Umbilical cord (tissue), 2 donors: ENCODE measurements at places on chromosomes 5 and 9. TPM values are rescaled to one million over a fixed set of nuclear protein-coding genes. Genes with fewer than 3 reads are reported as not detected.

DNA sequence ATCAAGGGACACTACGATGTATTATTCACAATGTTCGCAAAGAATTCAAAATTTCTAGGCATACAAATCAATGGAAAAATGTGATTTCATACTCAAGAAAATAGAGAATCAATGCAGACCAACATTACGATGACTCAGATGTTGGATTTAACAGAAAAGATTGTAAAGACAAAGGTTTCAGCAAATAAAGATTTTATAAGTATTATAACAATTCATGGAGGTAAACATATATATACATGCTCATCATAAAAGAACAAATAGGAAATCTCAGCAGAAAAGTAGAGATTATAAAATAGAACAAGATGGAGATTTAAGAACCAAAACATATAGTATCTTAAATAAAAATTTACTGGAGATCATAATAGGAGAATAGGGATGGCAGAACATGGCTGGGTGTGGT is 93.4 kb upstream of the JAK2 start:
- no peak for DNase-seq

- peak; percentile 66 for DNase-seq
Measured at GRCh38 chr9:95497772-95498171, 19.0 kb downstream of the PTCH1 start.

DNA sequence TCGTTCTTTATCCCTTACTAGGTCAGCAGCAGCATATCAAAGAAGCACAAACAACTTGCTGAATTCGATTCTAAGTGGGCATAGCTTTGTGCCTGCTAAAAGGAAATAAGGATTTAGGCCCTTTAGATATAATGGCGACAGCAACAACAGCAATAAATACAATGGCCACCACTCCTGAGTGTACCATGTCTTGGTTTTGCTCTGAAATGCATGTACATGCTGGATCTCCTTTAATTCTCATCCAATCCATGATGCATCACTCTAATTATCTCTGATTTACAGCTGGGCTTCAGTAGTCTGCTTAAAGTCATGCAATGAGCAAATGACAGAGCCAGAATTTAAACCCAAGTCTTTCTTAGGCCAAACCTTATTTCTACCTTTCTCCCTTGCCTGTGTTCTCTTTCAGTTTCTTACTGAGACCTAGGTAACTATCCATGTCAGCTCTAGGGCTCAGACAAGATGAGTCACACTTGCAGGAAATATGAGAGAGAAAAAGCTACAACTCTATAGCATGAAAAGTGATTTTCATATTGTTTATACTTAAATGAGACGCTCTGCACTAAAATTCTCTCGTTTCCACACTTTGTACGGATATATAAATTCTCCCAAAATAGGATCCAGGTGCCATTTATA is 111.8 kb downstream of the HMHB1 start:
- peak; percentile 68 for DNase-seq

The GARIN3 gene
- not detected for total RNA-seq

GRCh38 chr5:52498607-52499006 is 289.1 kb upstream of the ITGA1 start:
- no peak for DNase-seq

- no peak for DNase-seq
Measured at GRCh38 chr5:67135381-67135984, 61.1 kb downstream of the CD180 start.

DNA sequence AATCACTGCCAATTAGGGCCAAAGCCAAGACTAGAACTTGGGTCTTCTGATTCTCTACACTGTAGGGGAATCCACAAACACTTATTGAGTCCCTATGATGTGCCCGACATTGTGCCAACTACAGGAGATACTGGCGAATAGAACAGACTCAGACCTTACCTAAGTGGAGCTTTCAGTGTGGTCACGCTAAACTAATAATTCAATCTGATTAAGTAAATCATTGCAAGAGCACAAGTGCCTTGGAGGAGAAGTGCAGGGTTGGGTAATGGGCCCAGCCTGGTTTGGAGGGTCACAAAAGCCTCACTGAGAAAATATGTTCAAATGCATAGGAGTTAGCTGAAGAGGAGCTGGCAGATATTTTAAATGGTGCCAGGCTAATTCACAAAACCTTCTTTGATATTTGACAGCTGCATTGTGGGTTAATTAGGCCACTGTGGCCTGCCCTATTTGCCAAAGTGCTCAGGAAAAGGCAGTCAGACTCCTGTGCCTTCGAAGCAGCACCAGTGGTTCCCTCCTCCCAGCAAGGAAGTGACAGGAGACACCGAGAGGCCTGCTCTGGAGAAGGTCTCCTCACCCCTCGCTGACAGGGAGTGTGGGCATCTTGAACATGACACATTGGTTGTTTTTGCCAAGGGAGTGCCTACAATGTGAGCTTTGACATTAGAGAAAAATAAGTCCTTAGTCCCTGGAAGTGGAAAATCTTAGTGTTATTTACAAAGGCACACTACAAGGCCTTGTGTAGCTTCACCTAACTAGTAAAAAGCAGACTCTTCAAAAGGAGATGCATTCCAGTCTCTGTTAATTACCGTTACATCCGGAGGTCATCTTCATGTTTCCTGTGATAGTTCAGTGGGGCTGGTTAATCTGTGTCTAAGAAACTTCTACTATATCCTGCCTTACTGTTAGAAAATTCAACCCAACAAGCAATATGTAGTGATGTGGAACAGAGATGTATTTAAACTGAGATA is 24.1 kb upstream of the TRAF1 start:
- no peak for DNase-seq

The FOXD4 gene
- total RNA-seq, result 3.4 TPM

DNA sequence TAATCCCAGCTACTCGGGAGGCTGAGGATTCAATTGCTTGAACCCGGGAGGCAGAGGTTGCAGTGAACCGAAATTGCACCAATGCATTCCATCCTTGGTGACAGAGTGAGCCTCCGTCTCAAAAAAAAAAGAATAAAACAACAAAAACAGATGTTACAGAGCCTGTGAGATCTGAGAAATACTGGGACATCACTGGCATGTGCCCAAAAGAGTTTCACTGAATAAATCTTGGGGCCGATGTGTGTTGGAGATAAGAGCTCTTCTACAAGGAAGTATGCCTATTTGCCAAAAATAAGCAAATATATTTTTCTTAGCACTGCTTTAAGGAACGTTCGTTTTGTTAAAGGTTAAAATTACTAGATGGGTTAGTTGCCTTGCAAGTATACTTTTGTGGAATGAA is 55.1 kb downstream of the KIAA1958 start:
- peak; percentile 28 for DNase-seq

- DNase-seq, result peak; percentile 43
Measured at GRCh38 chr5:72647806-72648205, 140.6 kb upstream of the ZNF366 start.

GRCh38 chr5:142808878-142809598 is 38.9 kb downstream of the ARHGAP26 start:
- peak; percentile 79 for DNase-seq

GRCh38 chr5:52947208-52947607 is 41.9 kb upstream of the ITGA2 start:
- DNase-seq, result no peak

The MEGF9 gene
- 7.9 TPM for total RNA-seq

GRCh38 chr5:142404046-142404477 is 79.2 kb upstream of the SPRY4 start:
- peak; percentile 89 for DNase-seq

The KCNT1 gene
- total RNA-seq, result 3.6 TPM

The LECT2 gene
- total RNA-seq, result not detected

GRCh38 chr9:123975871-123976270 is 35.7 kb upstream of the LHX2 start:
- DNase-seq, result peak; percentile 93

- DNase-seq, result no peak
Measured at GRCh38 chr5:32909207-32909606, 198.1 kb downstream of the NPR3 start.

GRCh38 chr5:94853120-94853519 is 234.7 kb downstream of the SLF1 start:
- DNase-seq, result no peak

The PFN3 gene
- total RNA-seq, result not detected

DNA sequence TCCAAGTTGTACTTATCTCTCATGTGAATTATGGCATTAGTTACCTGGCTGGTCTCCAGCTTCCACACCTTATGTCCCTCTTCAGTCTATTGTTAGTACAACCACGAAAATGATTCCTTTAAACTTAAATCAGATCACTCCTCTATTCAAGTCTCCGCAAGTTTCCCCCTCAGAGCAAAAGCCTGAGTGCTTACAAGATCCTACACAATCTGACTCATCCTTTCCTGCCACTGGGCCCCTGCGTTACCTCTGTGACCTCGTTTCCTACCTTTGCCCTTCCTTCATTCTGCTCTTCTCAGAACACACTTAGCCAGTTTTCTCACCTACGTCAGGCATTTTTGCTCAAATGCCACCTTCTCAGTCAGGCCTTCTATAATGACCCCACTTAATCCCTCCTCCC is 45.1 kb upstream of the GLIS3 start:
- DNase-seq, result peak; percentile 57
